ENCODE measurements at places on chromosomes 3 and 15. TPM values are rescaled to one million over a fixed set of nuclear protein-coding genes. Genes with fewer than 3 reads are reported as not detected.

The CNTN3 gene
- not detected for total RNA-seq

The SPTSSB gene
- not detected for total RNA-seq

The XIRP1 gene
- total RNA-seq: not detected

The COL6A5 gene
- not detected for total RNA-seq

The ACKR4 gene
- total RNA-seq: 1.3 TPM

The RGMA gene
- 0.20 TPM for total RNA-seq

The GPR62 gene
- total RNA-seq: not detected

The CHDH gene
- under 0.01 TPM for total RNA-seq

The PDE8A gene
- total RNA-seq: 77.0 TPM

The SEC61A1 gene
- 203 TPM for total RNA-seq

The SLC6A11 gene
- not detected for total RNA-seq

The SLC27A2 gene
- total RNA-seq: 10.3 TPM

The STAB1 gene
- total RNA-seq: 136 TPM

The TPRG1 gene
- total RNA-seq: under 0.01 TPM

The HRG gene
- total RNA-seq: not detected

The SLC25A26 gene
- 14.6 TPM for total RNA-seq

The ZCWPW2 gene
- under 0.01 TPM for total RNA-seq

The SPINT1 gene
- 0.65 TPM for total RNA-seq

The AGBL1 gene
- total RNA-seq: not detected

The ARGFX gene
- not detected for total RNA-seq

The SLC28A2 gene
- total RNA-seq: not detected

The SERPINI2 gene
- total RNA-seq: not detected

The DPPA2 gene
- not detected for total RNA-seq

The CHRD gene
- total RNA-seq: 0.22 TPM

The HACL1 gene
- total RNA-seq: 26.2 TPM

The IQCF5 gene
- total RNA-seq: not detected

The ZBBX gene
- not detected for total RNA-seq

The RAP2B gene
- total RNA-seq: 16.1 TPM

The PTPN9 gene
- 9.2 TPM for total RNA-seq

The C3orf80 gene
- total RNA-seq: under 0.01 TPM

The PODXL2 gene
- 1.3 TPM for total RNA-seq

The THRB gene
- total RNA-seq: under 0.01 TPM

The TFG gene
- total RNA-seq: 36.1 TPM

The CCRL2 gene
- 0.40 TPM for total RNA-seq

The CCR8 gene
- total RNA-seq: not detected

The GP5 gene
- total RNA-seq: under 0.01 TPM

The FMN1 gene
- under 0.01 TPM for total RNA-seq

The SLC2A2 gene
- not detected for total RNA-seq

Data from lung microvascular endothelial cell (primary cell).